Peyer's patch (tissue), 4 donors: ENCODE measurements at places on chromosomes 11 and 22. TPM values are rescaled to one million over a fixed set of nuclear protein-coding genes. Genes with fewer than 3 reads are reported as not detected.

Gene UPK3A
- total RNA-seq: not detected

Gene LYVE1
- 4.1 TPM for total RNA-seq

Gene ACRV1
- total RNA-seq: not detected

Gene CTTN
- total RNA-seq: 427 TPM

DNA sequence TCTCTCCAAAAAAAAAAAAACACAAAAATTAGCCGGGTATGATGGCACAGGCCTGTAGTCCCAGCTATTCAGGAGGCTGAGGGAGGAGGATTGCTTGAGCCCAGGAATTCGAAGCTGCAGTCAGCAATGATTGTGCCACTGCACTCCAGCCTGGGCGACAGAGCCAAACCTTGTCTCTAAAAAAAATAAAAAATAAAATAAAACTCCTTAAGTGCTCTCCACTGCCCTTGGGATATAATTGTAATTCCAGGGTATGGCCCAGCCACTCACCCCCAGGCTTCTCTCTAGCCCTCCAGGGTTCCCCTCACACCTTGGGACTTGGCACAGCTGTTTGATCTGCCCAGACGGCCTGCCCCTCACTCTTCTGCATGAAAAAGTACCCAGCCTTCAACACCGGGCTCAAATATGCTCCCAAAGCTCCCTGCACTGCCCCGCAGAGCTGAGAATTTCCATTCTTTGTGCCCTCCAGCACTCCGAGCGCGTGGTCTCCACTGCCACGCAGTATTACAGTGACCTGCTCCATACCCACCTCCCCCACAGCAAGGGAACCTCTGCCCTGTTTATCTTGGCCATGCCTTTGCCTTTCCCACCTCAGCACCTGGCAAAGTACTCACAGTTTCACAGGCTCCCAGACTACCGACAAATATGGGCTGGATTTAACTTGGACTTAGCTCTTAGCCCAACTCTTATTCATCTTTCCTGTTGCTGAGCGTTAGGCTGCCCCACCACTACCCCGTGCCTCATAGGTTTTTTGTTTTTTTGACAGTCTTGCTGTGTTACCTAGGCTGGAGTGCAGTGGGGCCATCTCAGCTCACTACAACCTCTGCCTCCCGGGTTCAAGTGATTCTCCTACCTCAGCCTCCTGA is 7.6 kb upstream of the FTH1 start:
- peak; percentile 68 for DNase-seq

DNA sequence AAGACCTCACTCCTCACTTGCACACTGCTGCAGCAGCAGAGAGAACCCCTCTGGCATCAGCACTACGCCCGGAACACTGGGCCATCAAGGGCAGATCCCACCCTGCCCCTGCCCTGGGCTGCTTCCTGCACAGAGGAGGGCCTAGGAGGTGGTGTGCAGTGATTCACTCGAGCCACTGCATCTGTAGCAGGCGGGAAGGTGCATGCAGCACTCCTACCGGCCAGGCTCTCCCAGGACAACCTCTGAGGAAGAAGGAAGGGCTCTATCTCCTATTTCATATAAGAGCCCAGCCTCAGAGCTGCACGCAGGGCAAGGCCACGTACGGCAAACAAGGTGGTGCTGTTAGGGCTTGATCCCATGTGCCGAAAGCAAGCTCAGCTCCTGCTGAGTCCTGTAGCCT is 14.2 kb downstream of the RANGAP1 start:
- DNase-seq: no peak

DNA sequence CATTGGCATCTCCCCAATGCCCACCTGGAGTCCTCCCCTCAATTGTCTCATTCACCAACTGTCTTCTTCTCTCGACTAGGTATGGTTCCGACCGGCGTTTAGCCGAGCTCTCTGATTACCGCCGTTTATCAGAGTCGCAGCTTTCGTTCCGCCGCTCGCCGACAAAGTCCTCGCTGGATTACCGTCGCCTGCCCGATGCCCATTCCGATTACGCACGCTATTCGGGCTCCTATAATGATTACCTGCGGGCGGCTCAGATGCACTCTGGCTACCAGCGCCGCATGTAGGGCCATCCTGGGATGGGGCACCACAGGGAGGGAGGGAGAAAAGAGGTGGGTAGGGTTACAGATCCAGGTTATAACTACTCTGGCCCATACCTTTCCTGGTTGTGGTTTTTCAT is 10.0 kb downstream of the RBM14 start:
- DNase-seq: no peak

DNA sequence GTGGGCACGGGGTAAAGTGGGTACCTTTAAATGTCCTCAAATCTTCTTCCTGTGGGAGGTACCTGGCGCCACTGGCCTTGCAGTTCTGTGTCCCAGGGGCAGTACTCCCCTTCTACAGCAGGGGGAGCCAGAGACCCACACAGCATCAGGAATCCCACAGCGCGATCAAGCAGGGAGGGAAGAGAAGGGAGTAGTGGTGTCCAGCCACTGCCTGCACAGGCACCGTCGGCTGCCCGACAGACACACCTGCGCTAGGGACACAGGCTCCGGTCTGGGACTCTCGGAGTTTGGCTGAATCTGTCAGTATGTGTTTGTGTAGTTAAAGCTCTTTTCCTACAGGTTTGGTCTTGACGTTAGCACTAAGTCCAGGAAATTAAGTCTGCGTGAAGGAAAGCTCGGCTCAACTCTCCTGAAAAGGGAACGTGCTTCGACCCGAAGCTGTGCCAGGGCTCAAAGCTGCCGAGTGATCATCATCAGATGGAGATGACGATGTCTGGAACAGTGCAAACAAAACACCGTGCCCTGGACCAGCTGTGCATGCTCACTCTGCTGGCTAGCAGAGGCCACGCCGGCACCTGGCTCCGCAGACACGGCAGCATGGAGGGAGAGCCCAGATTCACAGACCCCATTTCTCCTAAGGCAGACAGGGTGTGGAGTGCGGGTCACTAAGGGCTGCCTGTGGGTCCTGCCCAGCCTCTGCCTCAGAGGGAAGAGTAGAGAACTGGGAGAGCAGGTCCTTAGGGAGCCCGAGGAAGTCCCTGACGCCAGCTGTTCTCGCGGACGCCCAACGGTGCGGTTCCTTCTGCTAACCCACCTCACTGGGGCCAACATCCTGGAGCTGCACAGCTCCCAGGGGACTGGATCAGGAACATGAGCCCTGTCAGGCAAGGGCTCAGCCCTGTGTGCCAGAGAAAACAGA is 56.0 kb upstream of the BID start:
- peak; percentile 93 for DNase-seq

DNA sequence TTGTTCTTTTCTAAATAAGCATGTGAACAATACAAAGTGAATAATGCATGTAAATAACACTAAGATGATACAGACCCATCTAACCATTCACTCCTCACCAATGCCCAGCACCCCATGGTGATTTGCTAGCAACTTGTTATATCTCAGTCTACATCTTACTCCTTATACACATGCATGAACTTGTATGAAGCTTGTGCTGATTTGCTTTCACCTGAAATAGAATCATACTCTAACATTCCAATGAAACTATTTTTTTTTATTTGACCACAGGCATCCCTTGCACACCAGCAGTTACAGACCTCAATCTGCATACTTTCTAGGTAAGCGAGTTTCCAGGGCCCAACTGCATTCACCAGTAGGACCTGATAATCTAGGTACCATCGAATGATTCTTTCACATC is 873.6 kb downstream of the OPCML start:
- DNase-seq: no peak

DNA sequence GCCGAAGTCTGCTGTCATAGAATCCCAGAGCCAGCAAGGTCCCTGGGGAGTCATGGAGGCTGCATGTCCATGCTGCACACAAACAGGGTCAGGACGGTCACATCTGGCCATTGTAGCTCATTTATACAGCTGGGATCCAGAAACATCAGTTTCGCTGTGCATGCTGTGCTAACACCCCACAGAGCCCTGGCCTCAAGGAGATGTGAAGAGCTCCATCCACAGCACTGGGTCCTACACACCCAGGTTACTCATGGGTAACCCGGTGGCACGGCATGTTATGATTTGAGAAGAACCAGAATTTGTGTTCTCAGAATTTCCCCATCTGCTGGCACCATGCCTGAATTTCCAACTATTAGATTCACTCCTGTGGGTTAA is 146.3 kb upstream of the ARHGAP20 start:
- no peak for DNase-seq

GRCh38 chr11:39304586-39304985 is 2154.9 kb downstream of the LRRC4C start:
- DNase-seq: no peak

- no peak for DNase-seq
Measured at GRCh38 chr11:46920755-46921154, 2.4 kb upstream of the LRP4 start.

GRCh38 chr11:129290966-129291365 is 84.7 kb upstream of the BARX2 start:
- no peak for DNase-seq

- DNase-seq: no peak
Measured at GRCh38 chr22:39242595-39243438, 2.0 kb downstream of the PDGFB start.

GRCh38 chr22:30104501-30105156 is 24.4 kb downstream of the HORMAD2 start:
- DNase-seq: no peak

GRCh38 chr11:111733611-111734088 is 32.5 kb downstream of the PPP2R1B start:
- no peak for DNase-seq

DNA sequence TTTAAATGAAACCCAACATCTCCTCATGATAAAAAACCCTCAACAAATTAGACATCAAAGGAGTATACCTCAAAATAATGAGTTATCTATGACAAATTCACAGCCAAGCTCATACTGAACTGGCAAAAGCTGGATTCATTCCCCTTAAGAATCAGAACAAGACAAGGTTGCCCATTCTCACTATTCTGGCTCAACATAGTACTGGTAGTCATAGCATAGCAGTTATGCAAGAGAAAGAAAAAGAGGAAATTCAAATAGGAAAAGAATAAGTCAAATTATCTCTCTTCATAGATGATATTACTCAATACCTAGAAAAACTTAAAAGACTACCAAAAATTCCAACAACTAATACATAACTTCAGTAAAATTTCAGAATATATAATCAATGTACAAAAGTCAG is 29.4 kb upstream of the XKR3 start:
- DNase-seq: no peak

- no peak for DNase-seq
Measured at GRCh38 chr11:34653031-34653430, 32.1 kb downstream of the EHF start.

DNA sequence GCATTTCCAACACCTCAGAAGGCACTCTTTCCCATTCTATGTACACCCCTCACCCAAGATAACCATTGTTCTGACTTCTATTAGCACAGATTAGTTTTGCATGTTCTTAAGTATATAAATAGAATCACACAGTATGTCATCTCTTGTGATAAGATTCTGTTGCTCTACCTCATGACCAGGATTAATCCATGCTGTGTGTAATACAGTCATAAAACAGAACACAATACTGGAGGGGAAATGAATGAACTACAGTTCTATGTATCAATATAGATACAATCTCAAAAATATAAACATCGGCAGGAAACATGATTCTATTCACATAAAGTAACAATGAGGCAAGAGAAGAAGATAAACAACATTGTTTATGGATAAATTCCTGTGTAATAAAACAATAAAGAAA is 151.5 kb downstream of the ATG16L2 start:
- DNase-seq: no peak

DNA sequence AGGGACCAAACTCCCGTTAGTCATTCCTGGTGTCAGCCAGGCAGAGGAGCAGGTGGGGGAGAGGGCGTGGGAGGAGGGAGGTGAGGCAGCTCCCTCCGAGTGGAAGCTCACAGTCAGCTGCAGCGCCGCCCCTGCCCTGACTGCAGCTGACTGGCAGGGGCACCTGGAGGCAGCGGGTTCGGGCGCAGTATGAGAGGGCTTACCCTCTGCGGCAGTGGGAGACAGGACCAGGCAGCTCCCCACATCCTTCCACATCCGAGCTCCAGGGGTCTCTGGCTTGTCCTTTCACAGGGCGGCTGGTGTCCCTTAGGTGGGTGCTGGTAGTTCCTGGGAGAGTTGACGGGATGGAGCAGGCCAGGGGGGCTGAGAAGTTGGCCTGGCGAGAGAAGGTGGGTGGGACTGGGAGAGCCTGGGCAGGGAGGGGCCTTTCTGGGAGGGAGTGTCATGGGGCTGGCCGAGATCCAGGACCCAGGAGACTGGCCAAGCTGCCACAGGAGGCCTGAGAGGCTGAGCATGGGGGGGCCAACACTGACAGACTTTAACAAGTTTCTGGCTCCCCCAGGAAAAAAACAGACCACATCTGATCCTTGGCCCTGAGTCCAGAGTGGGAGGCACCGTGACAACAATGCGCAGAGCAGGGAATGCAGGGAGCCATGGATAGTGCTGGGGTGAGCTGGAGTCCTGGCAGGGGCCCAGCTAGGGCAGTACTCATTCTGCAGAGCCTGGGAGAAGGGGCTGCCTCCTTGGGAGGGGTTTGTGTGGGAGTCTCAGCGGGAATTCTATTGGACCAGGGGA is 4.9 kb downstream of the ADORA2A start:
- DNase-seq: no peak

DNA sequence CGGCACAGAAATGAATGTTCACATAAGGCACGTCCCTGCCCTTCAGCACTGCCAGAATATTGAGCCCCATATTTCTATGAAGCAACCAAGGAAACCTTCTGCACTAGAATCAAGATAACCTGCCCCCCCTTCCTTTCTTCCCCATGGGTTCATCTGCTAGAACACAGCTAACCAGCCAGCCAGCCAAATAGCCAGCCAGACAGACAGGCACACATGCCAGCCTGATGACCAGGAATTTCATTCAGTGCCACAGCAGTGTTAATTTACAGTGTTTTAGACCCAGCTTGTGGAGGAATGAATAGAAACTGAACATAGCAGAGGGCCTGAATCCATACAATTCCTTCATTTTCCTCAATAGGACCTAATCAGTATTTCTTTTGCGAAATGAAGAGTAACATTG is 57.0 kb downstream of the TENM4 start:
- no peak for DNase-seq

DNA sequence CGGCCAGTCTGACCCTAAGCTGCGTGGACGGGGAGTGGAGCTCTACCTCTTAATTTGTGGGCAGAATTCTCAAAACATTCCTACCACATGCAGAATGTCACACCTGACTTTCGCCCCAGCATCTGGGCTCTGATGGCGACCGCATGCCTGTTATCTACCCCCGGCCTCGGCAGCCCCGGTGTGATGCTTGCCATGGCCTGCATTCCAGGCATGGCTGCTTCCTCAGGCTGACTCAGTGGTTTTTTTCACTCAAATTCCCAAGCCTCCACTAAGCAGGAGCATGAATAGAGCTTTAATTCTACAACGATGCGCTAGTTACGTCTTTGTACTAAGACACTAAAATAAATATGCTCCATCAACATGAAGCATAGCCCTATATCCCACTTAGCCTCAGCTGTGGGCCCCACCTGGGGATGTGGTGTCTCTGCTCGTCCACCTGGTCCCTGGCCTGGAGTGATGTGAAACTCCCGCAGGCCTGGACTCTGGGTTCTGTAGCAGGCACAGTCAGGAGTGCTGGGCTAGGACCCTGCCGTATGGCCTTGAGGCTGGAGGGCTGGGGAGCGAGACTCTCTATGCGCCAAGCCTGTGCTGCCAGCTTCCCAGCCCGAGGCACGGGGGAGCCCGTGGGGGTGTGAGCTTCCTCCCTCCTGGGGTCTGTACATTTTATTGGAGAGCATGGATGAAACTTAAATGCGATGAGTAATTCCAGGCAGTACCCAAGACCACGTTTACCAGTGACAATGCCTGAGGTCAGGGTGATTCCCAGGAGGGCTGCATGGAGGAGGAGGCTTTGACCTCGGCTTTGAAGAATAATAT is 153.2 kb downstream of the CTTN start:
- DNase-seq: no peak

GRCh38 chr22:32538521-32538920 is 63.9 kb downstream of the FBXO7 start:
- no peak for DNase-seq
